Fibroblast of upper back skin (primary cell): ENCODE measurements at places on chromosomes 7 and 10.

DNA sequence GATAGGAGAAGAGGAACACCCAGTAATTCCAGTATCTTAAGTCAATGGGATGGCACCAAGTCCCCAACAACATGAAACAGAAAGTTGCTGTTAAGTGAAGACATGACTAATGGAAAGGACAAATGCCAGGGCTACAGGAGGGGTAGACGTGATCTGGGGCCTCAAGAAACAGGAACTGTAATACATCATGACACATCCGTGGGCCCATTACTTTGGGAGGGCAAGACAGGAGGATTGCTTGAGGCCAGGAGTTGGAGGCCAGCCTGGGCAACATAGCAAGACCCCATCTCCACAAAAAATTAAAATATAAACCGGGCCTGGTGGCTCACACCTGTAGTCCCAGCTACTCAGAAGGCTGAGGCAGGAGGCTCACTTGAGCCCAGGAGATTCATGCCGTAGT, 408.6 kb upstream of the PRKCQ start:
- DNase-seq, result no peak

DNA sequence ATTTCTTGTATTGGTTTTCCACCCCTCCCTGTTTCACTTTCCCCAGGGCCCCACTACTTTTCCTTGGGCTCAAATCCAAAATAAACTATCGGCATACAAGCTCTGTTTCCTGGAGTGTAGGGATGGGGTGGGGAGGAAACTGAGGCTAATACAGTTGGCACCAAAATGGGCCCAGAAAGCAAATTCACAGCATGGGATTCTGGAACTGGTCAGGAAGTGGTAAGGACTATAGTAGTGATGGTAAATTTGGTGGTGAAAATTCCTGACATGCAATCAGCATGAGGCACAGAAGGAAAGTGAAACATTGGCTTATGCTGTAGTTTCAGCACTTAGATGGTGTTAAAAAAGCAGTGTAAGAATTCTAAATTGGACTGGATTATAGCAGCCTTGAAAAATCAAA, 8.7 kb upstream of the SAMD9L start:
- DNase-seq, result peak; percentile 41

- no peak for DNase-seq
Measured at GRCh38 chr10:43201545-43202131, 63.4 kb downstream of the CSGALNACT2 start.

DNA sequence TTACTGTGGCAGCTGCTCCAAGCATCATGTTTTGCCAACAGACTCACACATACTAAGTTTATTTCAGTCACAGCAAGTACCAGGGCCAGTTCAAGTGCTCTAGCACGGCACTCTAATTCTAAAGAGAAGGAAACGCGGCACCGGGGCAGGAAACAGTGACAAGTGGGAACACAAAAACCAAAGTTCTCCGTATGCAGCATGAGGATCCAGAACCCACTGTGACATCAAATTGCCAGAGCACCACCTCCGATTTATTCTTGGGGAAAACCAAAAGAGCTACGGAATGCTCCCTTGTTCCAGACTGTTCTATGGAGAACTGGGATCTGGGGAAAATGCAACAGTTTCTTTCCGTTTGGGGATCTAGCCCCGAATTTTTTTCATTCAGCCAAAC, 448 bp upstream of the PTER start:
- peak; percentile 2 for DNase-seq

- no peak for DNase-seq
Measured at GRCh38 chr10:48656914-48657305, 27.8 kb upstream of the WDFY4 start.

DNA sequence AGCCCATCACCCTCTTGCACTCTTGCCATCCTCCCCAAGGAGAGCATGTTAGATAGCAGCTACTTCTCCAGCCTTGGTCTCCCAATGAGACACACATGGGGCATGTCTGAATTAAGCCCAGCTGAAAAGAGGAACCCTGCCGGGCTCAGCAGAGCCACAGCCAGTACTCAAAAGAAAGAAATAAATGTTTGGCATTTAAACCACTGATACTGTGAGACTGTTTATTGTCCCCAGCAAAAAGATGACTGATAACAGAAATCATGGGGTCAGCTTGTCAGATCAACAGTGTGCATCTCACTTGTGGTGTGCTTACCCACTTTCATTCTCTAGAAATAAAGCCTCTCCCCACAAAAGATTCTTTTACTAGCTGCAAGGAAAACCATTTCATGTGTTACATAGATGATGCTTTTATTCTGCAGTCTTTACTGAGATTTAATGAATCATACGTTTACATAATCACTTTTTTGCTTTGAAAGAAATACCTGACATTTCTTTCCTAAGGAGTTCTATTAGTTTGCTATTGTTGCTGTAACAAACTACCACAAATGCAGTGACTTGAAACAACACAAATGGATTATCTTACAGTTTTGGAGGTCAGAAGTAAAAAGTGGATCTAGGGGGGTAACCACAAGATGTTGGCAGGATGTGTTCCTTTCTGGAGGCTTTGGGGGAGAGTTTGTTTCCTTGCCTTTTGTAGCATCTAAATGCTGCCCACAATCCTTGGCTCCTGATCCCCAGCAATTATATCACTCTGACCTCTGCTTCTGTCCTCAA, 20.9 kb downstream of the ANKRD7 start:
- no peak for DNase-seq

DNA sequence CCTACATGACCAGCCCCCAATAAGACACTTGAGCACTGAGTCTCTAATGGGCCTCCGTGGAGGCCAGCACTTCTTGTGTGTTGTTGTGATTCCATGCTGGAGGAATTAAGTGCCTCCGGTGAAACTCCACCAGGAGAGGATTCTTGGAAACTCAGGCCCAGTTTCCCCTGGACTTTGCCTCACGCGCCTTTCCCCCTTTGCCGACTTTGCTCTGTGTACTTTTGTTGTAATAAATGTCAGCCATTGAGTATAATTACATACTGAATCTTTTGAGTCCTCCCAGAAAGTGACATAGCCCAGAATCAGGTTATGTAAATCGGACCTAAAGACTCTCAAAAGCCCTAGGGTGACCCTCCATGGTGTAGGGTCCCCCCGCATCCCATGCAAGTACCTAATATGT, 82.4 kb downstream of the DLG5 start:
- DNase-seq, result no peak

DNA sequence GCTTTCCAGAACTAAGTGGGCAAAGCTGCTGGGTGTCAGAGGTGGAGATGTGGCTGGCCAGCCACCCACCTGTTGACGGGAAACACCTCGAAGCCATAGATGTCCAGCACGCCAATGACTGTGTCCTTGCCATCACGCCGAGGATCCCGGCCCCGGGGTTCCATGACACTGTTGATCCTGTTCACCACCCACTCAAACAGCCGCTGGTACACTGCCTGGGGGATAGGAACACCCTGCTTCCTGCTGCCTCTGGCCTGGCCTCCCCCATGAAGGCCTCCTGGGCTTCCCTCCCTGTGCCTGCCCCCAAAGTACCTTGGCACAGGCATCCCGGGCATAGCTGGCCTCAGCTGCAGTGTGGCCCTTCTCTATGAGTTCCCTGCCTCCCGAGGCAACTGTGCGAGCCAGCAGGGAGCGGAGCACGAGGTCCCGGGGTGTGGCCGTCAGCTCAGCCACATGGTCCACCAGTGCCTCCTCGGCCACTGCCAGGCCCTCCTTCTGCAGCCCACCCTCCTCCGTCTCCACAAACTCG, 8.2 kb downstream of the MYO1G start:
- no peak for DNase-seq

GRCh38 chr7:151367284-151367683, 25.7 kb downstream of the NUB1 start:
- peak; percentile 57 for DNase-seq

DNA sequence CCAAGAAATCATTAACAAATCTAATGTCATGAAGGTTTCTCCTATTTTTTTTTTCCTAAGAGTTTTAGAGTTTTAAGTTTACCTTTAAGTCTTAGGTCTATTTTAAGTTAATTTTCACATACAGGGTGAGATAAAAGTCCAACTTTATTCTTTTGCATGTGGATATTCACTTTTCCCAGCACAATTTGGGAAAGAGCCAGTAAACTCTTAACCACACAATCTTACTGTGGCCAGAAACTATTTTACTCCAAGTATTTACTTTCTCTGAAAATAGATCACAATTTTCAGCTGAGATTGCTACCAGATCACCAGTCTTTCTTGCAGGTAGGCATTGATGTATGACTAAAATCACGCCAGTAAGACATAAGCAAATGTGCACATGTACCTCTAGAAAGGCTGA, 728.5 kb downstream of the TNS3 start:
- DNase-seq, result peak; percentile 62

DNA sequence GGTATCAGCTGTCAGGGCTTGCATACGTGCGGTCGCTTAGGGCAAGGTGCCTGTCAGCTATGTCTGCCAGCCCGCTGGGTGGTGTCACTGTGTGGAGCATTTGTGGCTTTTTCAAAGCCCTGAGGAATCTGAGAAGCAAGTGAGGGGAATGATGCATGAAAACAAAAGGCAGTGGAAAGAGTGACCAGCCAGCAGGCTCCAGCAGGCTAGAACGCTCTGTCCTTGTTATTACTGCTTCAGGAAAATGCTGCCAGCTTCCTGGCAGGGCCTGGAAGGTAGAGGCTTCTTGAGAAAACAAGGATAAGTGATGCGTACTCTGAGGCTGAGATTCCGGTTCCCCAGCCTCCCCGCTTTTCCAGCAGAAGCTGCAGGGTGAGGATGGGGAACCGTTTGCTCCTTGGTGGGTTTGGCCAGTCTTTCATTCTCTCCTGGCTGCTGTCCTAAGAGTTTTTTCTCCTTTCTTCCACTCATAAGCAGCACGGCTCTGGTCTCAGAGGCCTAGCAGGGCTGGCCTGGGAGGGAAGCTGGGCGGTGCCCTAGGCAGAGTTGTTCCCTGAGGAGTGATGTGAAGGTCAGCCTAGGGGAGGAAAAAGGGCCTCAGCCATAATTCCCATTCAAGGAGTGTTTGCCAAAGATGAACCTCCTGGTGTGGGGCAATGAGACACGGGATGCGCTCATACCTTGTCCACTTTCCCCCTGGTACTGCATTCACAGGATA, 42.8 kb upstream of the MKLN1 start:
- DNase-seq, result no peak

DNA sequence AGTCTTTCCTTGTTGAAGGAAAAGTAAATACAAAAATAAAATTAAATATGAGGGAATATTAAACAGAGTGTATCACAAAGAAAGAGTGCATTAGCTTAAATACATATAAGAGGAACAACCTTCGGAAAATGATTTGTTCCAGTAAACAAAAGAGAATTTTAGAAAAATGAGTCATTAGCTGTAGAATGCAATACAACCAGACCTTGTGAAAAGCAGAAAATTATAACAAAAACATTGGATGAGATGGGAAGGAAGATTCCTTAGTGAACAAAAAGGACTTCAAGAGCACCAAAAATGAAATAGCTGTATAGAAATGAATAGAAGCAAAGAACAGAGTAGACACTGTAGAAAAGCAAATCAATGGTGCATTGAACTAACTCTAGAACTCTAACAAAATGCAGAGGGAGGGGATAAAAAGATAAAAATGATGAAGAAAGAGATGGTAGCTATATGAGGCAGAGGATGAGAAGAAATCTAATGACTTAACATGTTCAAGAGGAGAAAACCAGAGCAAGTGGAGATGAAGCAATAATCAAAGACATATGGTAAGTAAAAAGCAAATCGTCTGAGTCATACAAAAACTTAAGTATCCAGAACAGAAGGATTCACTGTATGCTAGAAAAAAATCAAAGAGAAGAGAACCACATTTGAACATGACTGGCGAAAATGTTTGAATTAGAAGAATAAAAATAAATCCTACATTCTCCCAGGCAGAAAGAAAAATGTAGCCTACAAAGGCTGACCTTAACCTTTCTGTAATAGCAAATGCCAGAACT, 190.5 kb downstream of the TMEM26 start:
- peak; percentile 88 for DNase-seq

DNA sequence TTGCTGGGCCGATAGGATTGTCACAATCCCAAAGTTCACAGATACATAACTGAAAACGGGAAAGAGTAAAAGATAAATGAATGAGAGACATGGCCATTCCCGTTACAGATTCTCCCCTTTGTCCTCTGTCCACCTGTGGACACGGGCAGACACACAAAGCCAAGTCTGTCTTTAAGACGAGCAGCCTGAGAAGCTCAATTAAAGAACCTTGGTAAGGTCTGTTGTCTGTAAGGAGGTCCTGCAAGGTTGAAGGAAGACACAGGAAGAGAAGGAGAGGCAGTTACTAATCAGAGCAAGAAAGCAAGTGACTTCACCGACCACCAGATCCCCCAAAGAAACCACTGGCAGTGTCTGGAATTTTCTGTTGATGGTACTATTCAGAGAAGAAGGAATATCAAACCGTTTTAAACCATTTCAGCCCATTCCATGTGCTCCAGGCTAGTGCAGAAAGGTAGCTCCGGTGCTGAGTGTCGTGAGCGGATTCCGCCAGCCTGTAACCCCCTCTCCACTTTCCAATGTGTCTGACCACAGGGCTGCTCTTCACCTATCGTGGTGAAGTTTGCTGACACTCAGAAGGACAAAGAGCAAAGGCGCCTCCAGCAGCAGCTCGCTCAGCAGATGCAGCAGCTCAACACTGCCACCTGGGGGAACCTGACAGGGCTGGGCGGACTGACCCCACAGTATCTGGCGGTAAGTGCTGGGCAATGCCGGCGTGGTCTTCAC, 252.6 kb downstream of the CELF2 start:
- DNase-seq, result peak; percentile 64

- no peak for DNase-seq
Measured at GRCh38 chr7:37357637-37357996, 91.0 kb downstream of the ELMO1 start.

- DNase-seq, result no peak
Measured at GRCh38 chr7:37320140-37320847, 128.4 kb downstream of the ELMO1 start.

DNA sequence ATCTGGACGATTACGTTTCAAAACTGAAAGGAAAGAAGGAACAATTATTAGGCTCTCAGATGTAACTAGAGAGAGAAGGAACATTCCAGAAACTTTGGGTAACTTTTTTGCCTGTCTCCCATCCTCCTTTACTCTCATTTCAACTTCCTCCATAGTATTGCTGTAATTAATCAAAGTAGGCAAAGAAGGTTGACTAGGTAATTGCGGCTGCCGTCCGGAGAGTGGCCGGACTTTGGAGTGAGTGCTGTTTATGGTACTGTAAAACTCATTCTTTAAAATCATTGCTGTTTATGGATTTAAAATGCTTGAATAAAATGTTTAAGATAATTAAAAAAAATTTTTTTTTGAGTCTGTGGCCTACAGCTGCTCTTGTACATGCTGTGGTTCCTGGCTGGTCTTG, 56.4 kb downstream of the RBM33 start:
- no peak for DNase-seq

GRCh38 chr10:5252177-5253037, 55.8 kb downstream of the AKR1C4 start:
- DNase-seq, result no peak

GRCh38 chr7:110600956-110601355, 490.0 kb upstream of the LRRN3 start:
- DNase-seq, result no peak

DNA sequence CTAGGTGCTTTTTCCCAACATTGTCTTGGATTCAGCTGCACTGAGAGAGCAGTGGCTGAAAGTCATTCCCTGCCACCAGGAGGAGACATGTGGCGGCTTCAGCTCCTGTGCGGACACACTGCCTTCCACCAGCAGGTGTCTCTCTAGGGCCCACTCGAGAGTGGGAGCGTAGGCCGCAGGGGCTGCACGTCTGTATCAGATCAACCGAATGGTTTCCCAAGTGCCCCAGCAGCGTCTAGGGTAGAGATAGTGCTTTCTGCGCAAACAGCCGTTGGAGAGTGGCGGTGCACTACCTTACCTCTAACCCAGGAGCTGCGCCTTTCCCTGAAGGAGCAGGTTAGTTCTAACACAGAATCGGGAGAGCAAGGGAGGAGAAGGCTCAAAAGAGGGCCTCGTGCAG, 31.7 kb downstream of the PAPOLB start:
- peak; percentile 55 for DNase-seq
